Cortex of kidney (tissue), 1 donor: ENCODE measurements at places on chromosomes 7 and 10.

- no peak for DNase-seq
Measured at GRCh38 chr10:12482587-12482986, 133.2 kb downstream of the CAMK1D start.

DNA sequence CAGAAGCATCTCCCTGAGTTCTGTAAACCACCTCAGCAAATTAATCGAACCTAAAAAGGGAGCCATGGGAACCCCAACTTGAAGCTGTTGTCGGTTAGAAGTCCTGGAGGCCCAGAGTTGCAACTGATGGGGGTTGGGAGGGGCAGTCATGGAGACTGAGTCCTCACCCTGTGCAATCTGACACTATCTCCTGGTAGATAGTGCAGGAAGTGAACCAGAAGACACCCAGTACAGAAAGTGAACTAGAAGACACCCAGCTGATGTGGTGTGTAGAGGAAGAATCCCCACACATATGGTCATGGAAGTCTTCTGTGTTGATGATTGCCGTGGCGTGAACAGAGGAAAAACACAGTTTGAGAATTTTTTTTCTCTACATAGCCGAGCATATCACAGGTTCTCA lies 58.8 kb upstream of the SRRM3 start:
- DNase-seq, result no peak

DNA sequence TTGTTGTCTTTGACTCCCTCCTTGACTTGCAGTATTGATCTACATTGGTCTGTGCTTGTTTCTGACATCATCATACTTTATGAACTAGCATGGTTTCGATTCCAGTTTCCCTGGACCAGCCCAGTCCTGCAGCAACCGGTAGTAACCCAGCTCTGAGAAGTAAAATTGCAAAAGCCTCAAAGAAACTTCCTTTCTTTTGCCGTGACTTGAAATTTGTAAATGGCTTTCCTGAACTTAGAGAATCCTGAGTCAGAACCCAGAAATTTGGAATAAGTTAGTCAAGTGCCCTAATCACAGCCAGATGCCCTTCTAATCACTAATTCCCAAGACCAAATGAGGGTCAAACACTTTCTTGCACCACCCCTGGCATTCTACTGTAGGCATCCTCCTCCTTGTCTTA lies 15.0 kb downstream of the TAS2R60 start:
- no peak for DNase-seq

DNA sequence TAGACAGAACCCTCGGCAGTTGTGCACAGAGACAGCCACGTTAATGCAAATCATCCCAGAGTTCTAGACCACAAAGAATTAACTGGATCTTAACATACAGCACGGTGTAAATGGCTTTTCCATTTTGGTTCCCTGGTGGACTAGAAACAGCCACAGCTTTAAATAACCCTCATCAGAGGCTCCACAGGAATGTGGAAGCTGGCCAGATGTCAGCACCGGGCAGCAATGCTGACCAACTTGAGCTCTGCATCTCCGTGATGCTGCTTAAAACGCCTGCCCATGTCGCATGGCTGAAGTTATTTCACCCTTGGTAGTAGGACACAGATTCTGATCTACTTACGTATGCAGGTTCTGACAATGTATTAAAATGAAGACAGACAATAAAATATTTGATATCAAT lies 24.5 kb downstream of the RSU1 start:
- no peak for DNase-seq

DNA sequence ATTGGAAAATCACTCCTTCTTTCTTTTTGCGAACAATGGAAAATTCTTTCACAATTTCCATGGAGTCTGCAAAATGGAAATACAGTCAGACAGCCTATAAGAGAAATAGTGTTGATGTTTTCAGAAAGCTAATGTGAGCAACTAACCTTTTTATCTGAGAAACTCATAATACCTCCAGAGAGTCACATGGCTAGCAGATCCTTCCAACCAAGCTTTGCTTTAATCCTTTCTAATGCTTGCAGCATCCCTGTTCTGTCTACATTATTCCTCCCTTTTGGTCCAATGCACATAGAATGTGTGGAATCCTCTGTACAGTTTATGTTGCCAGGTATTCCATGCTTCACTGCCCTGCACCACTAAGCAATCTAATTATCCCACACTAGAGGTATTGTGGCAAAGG lies 717.5 kb upstream of the LRRN3 start:
- no peak for DNase-seq

GRCh38 chr7:122268101-122268500 lies 36.4 kb downstream of the FEZF1 start:
- DNase-seq, result no peak

DNA sequence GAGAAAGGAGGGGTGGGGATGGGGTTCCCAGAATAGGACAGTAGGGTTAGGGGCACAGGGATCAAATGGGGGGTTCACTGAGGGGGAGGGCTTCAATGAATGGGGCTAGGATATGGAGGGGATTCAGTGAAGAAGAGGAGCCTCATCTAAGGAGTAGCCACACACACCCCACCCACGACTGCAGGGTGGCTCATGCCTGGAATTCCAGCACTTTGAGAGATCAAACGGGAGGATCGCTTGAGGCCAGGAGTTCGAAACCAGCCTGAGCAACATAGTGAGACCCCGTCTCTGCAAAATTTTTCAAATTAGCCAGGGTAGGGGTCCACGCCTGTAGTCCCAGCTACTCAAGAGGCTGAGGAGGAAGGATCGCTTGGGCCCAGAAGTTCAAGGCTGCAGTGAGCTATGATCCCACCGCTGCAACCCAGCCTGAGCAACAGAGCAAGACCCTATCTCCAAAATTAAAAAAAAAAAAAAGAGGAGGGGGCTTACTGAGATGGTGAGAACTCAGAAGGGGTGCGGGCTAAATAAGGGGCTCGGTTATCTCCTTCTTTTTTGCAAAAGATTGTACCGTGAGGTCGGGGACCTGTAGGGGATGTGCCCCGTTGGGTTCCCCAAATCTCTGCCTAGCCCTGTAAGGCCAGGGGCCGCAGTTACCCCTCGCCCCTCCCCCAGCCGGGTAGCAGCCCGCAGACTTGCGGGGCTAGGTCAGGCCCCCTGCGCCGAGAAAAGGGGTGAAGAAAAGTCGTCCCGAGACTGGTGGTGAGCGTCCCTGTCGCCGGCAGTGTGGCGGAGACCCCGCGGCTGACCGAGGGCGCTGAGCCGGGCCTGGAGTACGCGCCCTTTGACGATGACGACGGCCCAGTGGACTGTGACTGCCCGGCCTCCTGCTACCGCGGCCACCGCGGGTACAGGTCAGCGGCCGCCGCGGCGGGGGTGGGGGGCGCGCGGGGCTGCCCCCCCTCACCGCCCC lies 43.1 kb upstream of the HSPB1 start:
- no peak for DNase-seq

DNA sequence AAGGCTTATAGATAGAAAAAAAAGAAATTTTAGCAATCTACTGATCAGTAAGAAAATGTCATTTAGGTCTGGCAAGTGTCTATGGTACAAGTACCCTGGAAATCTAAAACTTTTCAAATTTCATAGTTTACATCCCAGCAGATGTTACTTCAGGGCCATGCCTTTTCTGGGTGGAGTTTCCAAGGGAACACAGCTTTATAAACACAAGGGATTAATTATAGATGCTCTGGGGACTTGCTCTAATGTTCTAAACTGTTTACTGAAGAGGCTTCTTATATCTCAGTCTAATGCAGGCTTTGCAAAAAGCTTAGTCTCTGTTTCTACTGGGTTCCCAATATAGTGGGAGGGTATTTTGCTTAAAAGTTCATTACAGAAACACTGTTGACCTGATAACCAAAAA lies 3.1 kb downstream of the CD36 start:
- DNase-seq, result no peak

GRCh38 chr10:105037022-105037421 lies 395.9 kb downstream of the SORCS3 start:
- no peak for DNase-seq

- no peak for DNase-seq
Measured at GRCh38 chr10:132322586-132323048, 9.4 kb upstream of the LRRC27 start.

- DNase-seq, result no peak
Measured at GRCh38 chr10:93413252-93413689, 68.9 kb downstream of the MYOF start.

DNA sequence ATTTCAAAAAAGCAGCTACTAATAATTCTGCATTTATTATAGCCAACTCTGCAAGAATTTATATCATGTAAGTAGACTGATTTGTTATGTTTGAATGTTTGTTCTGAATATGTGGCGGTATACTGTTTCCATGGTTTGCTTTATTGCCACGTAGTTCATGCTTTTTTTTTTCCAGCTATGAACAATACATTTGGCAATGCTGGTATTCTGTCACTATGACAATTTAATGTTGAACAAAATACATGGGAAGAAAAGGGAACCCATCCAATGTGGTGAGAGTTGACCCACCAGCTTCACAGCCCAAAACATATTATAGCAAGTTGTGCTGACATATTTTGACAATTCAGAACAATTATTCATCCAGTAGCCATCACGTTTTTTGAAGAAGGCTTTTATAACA lies 145.6 kb downstream of the CCDC71L start:
- DNase-seq, result no peak

DNA sequence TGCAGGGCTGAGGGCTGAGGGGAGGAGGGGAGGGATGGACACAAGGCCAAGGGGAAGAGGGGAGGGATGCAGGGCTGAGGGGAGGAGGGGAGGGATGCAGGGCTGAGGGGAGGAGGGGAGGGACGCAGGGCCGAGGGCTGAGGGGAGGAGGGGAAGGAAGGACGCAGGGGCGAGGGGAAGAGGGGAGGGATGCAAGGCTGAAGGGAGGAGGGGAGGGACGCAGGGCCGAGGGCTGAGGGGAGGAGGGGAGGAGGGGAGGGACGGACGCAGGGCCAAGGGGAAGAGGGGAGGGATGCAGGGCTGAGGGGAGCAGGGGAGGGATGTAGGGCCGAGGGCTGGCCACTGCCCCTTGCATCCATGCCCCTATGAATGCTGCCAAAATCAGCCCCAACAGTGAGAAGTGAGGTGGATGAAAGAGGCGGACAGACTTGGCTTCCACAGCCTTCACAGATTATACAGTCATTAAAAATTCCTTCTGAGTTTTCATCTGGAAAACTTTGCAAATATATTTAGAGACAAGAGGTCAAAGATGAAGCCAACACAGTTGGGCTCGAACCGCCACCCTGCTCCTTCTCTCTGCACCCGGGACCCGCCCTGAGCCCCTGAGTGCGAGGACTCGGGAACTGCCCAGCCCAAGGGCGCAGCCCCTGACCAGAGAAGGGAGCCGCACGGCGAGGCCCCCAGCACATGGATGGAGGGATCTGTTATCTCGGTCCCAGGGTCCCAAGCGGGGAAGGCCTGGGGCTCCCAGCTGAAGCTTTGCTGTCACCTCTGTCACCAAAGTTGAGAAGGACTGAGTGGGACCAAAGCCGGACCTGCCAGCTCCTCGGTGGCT lies 65.8 kb downstream of the DIP2C start:
- no peak for DNase-seq

DNA sequence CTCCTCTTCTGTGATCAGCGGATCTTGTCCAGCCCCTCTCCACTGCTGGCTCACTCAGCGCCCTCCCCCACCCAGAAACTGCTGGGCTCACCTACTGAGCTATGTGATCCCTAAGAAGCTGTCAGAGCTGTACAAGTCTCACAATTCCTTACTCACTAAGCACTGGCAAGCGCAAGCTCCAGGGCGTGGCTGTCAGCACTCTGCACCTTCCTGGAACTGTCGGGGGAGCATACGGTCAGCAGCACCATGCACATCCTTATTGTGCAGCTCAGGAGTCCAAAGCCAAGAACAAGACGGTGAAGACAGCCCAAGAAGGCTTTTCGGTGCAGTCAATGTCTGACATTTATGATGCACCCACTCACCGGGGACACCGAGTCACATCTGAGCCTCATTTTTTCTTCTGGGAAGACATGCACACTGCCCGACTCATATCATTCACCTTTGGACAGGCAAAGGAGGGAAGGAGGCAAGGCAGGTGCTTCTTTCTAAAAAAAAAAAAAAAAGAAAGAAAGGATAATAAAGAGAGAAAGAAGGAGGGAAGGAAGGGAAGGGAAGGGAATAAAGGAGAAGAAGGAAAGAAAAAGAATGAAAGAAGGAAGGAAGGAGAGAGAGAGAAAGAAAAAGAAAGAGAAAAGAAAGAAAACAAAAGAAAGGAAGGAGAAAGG lies 56.3 kb downstream of the ASB13 start:
- DNase-seq, result no peak

- no peak for DNase-seq
Measured at GRCh38 chr7:87213252-87213651, 6.3 kb downstream of the TMEM243 start.

GRCh38 chr7:43856996-43857395 lies 12.3 kb downstream of the MRPS24 start:
- no peak for DNase-seq

DNA sequence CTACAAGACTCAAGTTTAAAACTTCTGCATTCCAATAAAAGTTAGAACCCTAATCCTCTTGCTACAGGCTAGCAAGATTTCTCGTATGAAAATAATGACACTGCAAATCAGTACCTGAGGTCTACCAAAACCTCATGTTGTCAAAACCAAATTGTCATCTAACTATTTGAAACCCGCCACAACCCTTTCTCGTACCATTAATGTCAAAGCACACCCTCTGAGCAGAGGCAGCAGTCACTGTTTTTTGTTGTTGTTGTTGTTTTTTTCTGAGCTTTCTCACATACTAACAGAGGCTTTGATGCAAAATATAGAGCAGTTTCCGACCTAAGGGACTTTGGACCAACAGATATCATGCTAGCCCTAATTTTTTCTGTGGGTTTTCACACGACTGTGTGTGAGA lies 563.9 kb upstream of the C7orf33 start:
- no peak for DNase-seq

GRCh38 chr7:131188367-131189339 lies 139.0 kb upstream of the MKLN1 start:
- no peak for DNase-seq

- no peak for DNase-seq
Measured at GRCh38 chr7:87113077-87113476, 39.2 kb upstream of the DMTF1 start.

DNA sequence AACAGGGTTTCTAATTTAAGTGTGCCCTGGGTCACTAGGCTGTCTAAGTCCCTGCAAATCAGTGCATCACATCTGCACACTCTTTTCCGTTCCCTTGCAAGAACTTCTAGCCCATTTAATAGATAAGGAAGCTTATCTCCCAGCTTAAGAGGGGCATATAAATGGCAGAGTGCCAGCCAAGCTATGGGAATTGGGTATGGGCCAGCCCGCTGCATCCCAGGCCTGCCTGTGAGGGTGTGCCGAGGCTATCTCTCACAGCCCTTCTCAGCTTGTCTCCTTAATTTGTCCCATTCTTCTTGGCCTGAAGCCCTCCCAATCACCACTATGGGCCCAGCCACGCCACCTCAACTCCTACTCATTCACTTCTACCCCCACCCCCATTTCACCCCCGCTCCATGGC lies 14.7 kb downstream of the AQP1 start:
- DNase-seq, result no peak

DNA sequence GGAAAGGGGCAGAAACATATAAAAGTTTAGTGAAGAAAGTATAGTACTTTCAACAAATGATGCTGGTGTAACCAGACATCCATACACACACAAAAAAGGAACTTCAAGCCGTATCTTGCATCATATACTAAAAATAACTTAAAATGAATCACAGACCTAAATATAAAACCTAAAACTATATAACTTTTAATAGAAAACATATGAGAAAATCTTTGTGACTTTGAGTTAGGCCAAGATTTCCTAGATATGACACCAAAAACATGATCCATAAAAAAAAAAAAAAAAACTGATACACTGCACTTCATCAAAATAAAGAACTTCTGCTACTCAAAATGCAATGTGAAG lies 40.9 kb downstream of the NUDCD3 start:
- no peak for DNase-seq
